HT-29 (cell line): ENCODE measurements at places on chromosomes 6 and 20. TPM values are rescaled to one million over a fixed set of nuclear protein-coding genes. Genes with fewer than 3 reads are reported as not detected.

The UNC93A gene
- total RNA-seq: 3.1 and 4.0 TPM in 2 replicates

The BPIFA3 gene
- total RNA-seq: not detected in 2 replicates

The ATP5F1E gene
- 45.1 and 47.4 TPM in 2 replicates for total RNA-seq

The SLC23A2 gene
- total RNA-seq: 2.6 and 4.3 TPM in 2 replicates

The GMPR gene
- 0.08 and 0.55 TPM in 2 replicates for total RNA-seq

The GGTLC1 gene
- not detected in 2 replicates for total RNA-seq

The PSMF1 gene
- total RNA-seq: 47.2 and 50.7 TPM in 2 replicates

The AARS2 gene
- 27.7 and 30.6 TPM in 2 replicates for total RNA-seq

The COL11A2 gene
- total RNA-seq: 0.31 and 0.47 TPM in 2 replicates

The PPIL6 gene
- total RNA-seq: 0.48 and 0.50 TPM in 2 replicates

The ULBP1 gene
- 0.13 TPM in 1 of 2 replicates, not detected in the other for total RNA-seq

The HLA-DRA gene
- not detected in 2 replicates for total RNA-seq

The SMLR1 gene
- not detected in 2 replicates for total RNA-seq

The EPPIN gene
- not detected in 2 replicates for total RNA-seq

The ANKRD66 gene
- not detected in 2 replicates for total RNA-seq

The IMPG1 gene
- total RNA-seq: not detected in 2 replicates

The RTN4IP1 gene
- 4.1 and 4.4 TPM in 2 replicates for total RNA-seq

The PACRG gene
- 0.81 and 0.91 TPM in 2 replicates for total RNA-seq

The NFS1 gene
- total RNA-seq: 132 and 139 TPM in 2 replicates

The ROS1 gene
- not detected in 2 replicates for total RNA-seq

The ADGRB3 gene
- total RNA-seq: not detected in 2 replicates
